LHCN-M2 (cell line): ENCODE measurements at places on chromosomes 5 and 9. TPM values are rescaled to one million over a fixed set of nuclear protein-coding genes. Genes with fewer than 3 reads are reported as not detected.
A peak's percentile ranks its signal among the peaks of the same experiment; 100 is the strongest.

DNA sequence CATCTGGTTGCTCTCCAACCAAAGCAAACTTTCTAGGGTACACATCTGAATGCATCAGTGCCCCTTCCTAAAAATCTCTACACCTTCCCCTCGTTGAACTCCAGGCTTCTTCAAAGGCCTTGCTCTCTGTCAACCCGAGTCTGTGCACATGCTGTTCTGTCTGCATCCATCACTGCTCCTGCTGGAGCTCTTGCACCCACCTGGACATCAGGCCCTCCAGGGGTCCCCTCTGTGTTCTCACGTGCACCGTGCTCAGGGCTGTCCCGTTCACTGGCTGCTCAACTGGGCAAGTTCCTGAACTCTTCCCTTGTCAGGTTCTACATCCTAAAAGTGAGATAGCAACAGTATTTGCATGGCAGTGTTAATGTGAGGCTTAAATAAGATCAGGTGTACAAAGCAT, 62.7 kb upstream of the ANGPTL2 start:
- DNase-seq, result no peak

GRCh38 chr9:76654575-76654974, 109.7 kb upstream of the PCA3 start:
- DNase-seq, result peak; percentile 96

- no peak for DNase-seq
Observed at GRCh38 chr9:76638001-76638400, 126.2 kb upstream of the PCA3 start.

DNA sequence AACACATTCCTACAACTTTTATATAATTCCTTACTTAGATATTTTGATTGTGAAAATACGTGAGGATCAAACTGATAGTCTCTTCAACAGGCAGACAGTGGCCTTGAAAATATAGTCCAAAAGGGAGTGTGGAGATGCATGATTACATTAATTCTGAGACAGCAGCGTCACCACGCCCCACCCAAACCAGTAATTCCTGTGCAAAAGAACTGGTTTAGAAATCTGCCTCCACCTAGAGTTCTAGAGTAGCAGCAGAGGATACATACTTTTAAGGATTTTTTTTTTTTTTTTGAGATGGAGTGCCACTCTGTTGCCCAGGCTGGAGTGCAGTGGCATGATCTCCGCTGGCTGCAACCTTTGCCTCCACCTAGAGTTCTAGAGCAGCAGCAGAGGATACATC, 1.6 kb upstream of the TUT7 start:
- DNase-seq, result no peak

The EIF4E1B gene
- total RNA-seq, result not detected in 2 replicates

GRCh38 chr9:1198085-1198484, 147.9 kb downstream of the DMRT2 start:
- DNase-seq, result peak; percentile 26

DNA sequence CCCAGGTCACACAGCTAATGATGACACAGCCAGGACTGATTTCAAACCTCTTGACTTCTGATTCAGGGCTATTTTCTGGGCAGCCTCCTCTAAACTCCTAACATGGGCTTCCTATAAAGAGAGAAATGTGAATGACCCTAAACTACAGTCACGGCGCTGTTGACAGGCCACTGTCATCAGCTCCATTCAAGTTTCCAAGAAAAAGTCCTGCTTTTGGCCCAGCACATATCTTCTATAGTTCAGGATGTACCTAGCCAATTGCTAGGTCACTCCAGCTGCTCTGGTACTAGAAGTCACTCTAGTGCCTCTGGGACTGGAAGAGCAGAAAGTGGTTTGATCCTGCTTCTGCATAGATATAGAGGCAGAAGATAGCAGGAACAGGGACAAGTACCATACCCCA, 64.9 kb upstream of the TARS1 start:
- no peak for DNase-seq

- no peak for DNase-seq
Observed at GRCh38 chr5:25713259-25713658, 1068.5 kb upstream of the CDH10 start.

DNA sequence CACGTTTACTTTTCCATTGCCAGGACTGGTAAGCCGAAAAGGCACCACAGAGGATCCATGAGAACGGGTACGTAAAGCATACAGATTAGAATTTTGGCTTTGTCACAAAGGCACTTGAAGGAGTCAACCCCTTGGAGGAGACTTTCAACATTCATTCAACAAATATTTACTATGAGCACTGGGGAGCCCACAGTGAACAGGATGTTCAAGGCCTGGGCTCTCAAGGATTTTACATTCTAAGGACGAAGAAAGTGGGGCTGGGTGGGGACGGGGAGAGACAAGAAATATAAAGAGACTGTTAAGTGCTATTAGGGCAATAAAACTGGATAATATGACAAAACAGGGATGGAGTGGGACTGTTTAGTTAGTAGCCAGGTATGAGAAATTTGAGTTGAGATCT, 66.0 kb downstream of the KLF4 start:
- DNase-seq, result no peak

The TYRP1 gene
- not detected in 2 replicates for total RNA-seq

DNA sequence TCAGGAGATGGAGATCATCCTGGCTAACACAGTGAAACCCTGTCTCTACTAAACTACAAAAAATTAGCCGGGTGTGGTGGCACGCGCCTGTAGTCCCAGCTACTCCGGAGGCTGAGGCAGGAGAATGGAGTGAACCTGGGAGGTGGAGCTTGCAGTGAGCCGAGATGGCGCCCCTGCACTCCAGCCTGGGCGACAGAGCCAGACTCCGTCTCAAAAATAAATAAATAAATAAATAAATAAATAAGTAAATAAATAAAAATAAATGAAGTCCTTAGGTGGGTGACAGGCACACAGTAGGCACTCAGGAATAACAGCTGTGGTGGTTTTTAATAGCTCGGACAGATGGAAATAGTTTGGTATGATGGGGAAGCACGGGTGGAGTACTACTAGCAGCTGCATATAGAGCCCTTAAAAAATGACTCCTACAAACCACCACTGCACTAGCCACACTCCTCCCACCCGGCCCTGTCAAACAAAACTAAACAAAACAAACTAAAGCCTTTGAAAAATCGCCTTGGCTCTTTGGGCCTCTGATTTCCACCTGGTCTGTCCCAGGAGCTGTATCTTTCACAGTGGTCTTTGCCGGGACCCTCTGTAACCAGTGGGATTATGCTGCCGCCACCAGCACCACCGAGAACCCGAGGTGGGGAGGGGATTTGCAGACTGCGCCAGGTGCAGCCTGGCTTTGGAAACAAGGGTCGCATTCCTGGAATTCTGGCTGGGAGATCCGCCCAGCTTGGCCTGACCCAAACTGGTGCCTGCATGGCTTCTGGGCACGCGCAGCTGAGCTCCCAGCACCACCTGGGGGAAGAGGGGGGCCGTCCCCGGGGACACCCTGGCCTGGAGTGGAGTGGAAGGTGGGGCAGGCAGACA, 5.1 kb upstream of the WDR5 start:
- peak; percentile 82 for DNase-seq

The DMRT3 gene
- total RNA-seq, result not detected in 2 replicates

- no peak for DNase-seq
Observed at GRCh38 chr9:11135851-11136250, 523.0 kb upstream of the PTPRD start.

DNA sequence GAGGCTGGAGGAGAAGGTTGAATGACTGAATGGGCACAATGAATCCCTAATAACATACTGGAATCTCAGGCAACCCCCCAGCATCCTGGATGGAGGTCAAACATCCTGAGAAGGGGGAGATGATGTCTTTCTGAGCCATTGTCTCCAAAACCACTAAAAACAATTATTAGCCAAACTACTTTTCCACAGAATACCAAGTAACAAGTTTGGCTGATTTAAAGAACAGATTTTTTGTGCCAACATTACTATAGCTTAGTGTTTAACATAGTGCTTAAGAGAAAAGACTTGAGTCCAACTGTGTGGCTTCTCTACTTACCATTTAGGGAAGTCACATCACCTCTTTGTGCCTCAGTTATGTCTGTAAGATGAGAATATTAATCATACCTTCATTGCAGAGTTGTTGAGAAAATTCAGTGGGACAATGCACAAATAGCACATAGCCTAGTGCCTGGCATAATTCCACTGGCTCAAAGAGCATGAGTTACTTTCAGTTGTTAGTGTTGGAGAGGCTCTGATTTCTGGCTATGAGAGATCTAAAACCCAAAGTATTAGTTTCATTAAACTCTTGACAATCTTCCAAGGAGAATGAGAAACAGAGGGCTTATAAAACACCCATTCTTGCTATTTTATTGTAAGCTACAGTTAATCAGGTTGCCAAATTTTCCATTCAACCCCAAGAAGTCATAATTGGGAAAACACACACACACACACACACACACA, 111.3 kb upstream of the NR3C1 start:
- peak; percentile 39 for DNase-seq

The PCDHB15 gene
- total RNA-seq, result 3.8 TPM in 2 replicates

DNA sequence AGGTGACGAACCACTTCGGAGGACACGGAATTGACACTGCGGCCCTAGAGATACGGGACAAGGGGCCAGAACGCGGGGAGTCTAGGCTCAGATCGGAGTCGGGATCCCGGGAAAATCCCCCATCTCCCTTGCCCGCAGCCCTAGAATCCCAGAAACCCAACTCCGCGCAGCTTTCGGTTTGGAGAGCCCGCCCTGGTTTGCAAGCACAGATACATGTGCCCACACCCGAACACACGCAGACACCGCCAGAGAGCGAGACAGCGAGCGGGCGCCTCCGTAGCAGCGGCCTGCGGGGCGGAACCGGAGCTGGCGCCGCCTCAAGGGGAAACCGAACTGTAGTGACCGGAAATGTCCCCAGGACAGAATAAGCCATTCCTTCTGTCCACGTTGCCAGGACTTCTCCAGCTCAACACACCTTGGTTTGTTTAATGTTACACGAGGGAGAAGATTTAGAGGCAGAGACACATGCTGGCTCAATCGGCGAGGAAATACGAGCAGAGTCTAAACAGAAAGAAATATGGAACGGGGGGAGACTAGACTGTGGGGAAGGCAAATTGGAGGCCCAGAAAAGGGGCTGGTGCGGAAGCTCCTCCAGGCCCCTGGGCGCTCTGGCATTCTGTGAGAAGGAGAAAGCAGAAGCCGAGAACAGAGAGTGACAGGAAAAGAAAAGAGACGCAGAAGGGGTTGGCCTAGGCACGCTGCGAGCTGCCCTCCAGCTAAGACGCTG, 2.9 kb upstream of the PAX5 start:
- peak; percentile 18 for DNase-seq

- peak; percentile 74 for DNase-seq
Observed at GRCh38 chr9:137482094-137482781, 23.1 kb upstream of the NSMF start.
